ENCODE measurements at places on chromosomes 7 and 10.

DNA sequence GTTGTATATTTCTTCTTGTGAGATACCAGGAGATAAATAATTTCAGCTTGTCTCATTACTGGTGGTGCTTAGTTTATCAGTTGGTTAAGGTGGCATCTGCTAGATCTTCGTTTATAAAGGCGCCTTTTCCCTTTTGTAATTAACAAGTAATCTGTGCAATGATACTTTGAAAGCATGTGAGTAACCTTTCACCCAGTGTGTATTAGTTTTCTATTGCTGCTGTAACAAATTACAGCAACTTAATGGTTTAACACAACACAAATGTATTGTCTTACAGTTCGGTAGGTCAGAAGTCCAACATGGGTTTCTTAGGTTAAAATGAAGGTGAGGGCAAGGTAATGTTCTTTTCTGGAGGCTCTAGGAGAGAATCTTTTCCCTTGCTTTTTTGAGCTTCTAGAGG is 30.5 kb downstream of the KAT6B start:
- DNase-seq: no peak

- no peak for DNase-seq
Observed at GRCh38 chr7:40186586-40186985, 51.8 kb downstream of the SUGCT start.

DNA sequence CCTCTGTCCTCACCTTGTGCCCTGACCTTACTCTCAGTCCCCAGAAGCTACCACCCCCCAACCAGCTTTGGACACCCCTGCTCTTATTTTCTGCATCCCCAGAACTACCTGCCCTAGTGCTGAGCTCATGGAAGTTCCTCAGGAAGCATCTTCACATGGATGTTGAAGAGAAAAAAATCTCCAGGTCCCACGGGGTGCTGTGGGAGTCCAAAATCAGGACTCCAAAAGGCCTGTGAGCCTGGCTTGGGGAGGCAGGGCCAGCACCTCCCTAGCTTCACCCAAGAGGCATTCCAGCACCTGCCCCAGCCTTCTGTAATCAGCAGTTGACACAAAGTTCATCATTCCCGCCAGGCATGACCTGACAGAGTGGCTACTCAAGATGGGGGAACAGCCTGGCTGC is 20.7 kb upstream of the GDF10 start:
- no peak for DNase-seq

GRCh38 chr7:159025161-159025779 is 119.4 kb downstream of the VIPR2 start:
- no peak for DNase-seq

GRCh38 chr10:90775351-90776028 is 82.3 kb downstream of the HTR7 start:
- DNase-seq: no peak

DNA sequence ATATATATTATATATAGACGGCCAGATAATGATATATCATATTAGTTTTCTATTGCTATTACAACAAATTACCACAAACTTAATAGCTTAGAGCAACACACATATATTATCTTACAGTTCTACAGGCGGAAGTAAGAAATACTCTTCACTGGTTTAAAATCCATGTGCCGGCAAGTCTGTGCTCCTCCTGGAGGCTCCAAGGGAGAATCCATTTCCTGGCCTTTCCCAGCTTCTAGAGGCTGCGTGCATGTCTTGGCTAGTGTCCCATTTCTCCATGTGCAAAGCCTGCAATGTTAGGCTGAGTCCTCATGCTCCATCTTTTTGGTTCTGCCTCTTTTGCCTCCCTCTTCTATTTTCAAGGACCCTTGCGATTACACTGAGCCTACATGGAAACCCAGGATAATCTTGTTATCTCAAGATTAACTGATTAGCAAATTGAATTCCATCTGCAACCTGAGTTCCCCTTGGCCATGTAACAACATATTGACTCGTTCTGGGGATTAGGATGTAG is 23.9 kb upstream of the PNLIPRP3 start:
- no peak for DNase-seq

GRCh38 chr10:129963641-129964501 is at the start of gene EBF3:
TSS of gene EBF3 (minus strand) at chr10:129964274. CDS start at chr10:129963768, 506 bp downstream.
- DNase-seq: peak; percentile 81

- no peak for DNase-seq
Observed at GRCh38 chr10:27158421-27158820, 3.3 kb downstream of the MASTL start.

- DNase-seq: no peak
Observed at GRCh38 chr7:22578007-22578733, 78.2 kb upstream of the STEAP1B start.

- no peak for DNase-seq
Observed at GRCh38 chr10:97726636-97727178, 10.2 kb upstream of the ZFYVE27 start.

GRCh38 chr10:59388671-59388976 is 26.3 kb upstream of the FAM13C start:
- DNase-seq: no peak

GRCh38 chr7:16086743-16087142 is 334.6 kb downstream of the CRPPA start:
- DNase-seq: no peak

DNA sequence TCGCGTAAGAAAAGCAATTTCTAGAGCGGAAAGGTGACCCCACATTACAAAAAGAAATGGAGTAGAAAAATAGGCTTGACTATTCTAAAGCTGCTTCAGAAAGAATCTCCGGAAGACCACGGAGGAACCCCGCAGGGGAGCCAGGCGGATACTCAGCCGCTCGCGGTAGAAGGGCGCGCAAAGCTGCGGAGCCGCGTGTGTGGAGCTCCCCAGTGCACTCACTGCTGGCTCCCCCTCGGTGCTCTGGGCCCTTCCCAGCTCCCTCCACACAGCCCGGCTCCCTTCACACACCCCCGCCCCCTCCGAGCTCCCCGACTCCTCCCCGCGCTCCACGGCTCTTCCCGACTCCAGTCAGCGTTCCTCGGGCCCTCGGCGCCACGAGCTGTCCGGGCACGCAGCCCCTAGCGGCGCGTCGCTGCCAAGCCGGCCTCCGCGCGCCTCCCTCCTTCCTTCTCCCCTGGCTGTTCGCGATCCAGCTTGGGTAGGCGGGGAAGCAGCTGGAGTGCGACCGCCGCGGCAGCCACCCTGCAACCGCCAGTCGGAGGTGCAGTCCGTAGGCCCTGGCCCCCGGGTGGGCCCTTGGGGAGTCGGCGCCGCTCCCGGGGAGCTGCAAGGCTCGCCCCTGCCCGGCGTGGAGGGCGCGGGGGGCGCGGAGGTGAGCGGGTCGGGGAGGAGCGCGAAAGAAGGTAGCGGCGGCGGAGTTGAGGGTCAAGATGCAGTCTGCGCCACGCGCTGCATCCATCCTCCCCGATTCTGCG is at the start of gene STEAP2:
STEAP2 (plus strand) TSS at position 350 of the 758 bp plus-strand sequence. CDS start 13,343 bp downstream, outside the sequence.
- peak; percentile 82 for DNase-seq

- no peak for DNase-seq
Observed at GRCh38 chr10:20972925-20973324, 75.8 kb upstream of the NEBL start.

DNA sequence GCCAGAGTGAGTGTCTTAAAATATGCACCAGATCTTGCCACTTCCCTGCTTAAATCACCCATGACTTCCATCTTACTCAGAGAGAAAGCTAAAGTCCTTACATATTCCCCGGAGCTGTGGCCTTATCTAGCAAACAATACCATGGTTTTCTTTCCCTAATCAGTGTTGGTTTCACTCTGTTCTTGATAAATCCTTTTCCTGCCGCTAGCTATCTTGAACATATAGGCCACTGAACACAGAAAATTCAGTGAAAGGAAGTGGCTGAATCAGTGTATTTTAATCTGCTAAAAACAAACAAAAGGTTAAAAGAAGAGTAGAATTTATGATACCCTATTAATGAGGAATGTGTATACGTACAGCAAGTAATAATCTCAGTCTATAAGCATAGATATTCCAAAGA is 42.0 kb upstream of the JAZF1 start:
- no peak for DNase-seq
